Right atrium auricular region (tissue), 2 donors: ENCODE measurements at places on chromosomes 3 and 15.

DNA sequence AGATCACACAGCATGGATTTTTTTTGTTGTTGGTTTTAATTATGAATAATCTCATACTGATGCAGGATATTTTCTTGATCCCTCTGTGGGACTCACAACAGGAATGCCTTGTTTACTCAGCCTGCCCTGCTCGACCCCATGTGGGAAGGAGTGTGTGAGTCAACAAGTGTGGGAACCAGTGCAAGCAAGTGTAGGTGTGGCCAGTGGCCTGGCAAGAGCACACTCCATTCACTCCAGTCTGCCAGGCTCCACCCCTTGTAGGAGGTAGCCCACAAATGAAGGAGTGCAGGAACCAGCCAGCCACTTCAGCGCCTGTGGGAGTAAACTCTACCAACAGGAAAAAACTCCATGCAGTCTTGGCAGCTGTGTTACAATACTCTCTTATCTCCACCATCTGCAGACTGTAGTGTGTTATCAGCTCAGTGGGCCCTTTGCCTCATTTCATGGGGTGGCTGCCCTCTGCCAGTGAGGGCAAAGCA, 393.6 kb downstream of the OTOL1 start:
- H3K36me3 ChIP-seq, result no peaks in the 10 kb centered on the region
- no peak overlapping the region for H3K4me3 ChIP-seq
- H3K27me3 ChIP-seq, result no peaks in the 10 kb centered on the region
- H3K4me1 ChIP-seq, result no peaks in the 10 kb centered on the region
- DNase-seq, result no peak
- H3K27ac ChIP-seq, result no peak overlapping the region

GRCh38 chr3:159473206-159473605, 515.4 kb upstream of the IL12A start:
- H3K27ac ChIP-seq, result no peak overlapping the region
- H3K27me3 ChIP-seq, result no peaks in the 10 kb centered on the region
- H3K4me3 ChIP-seq, result no peak overlapping the region
- DNase-seq, result no peak

GRCh38 chr3:58723173-58723572, 56.6 kb upstream of the FAM3D start:
- H3K27ac ChIP-seq, result no peak overlapping the region
- no peak overlapping the region for H3K4me3 ChIP-seq
- DNase-seq, result no peak

DNA sequence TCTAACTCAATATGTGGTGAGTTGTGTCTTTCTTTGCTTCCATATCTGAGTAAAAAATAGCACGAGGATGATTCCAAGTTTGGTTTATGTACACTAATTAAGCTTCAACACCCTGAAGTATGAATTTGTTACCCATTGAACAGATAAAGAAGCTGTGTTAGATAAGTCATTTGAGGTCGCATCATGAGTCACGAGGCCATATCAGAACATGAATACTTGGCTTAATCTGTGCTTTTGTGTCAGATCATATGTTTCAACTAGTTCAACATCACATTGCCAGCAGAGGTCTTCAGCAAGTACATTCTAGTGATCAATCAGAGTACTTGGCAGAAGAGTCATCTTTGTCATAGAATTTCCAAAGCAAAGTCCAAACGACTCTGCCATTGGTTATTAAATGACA, 26.3 kb upstream of the MITF start:
- H3K36me3 ChIP-seq, result no peaks in the 10 kb centered on the region
- no peak overlapping the region for H3K4me3 ChIP-seq
- no peak overlapping the region for H3K27ac ChIP-seq
- DNase-seq, result no peak
- H3K27me3 ChIP-seq, result no peaks in the 10 kb centered on the region

DNA sequence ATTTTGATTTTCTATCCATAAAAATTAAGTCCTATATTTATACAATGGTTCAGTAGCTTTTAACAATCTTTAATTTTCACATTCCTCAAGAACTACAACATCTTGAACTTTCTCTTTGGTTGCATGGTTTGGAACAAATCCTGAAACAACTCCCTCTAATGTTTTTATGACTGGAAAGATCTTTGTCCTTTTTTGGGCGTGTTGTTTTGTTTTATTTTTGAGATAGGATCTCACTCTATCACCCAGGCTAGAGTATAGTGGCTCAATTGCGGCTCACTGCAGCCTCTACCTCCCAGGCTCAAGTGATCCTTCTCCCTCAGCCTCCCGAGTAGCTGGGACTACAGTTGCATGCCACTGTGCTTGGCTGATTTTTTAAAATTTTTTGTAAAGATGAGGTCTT, 4.0 kb downstream of the STX19 start:
- no peaks in the 10 kb centered on the region for H3K27me3 ChIP-seq
- H3K4me3 ChIP-seq, result no peak overlapping the region
- DNase-seq, result no peak
- no peak overlapping the region for H3K27ac ChIP-seq
- no peaks in the 10 kb centered on the region for H3K36me3 ChIP-seq
